ENCODE measurements at places on chromosomes 16 and 17. TPM values are rescaled to one million over a fixed set of nuclear protein-coding genes. Genes with fewer than 3 reads are reported as not detected.

The SEZ6L2 gene
- 18.4 TPM for total RNA-seq

The ZFPM1 gene
- 3.9 TPM for total RNA-seq

The MYCBPAP gene
- 0.59 TPM for total RNA-seq

The C17orf67 gene
- 0.78 TPM for total RNA-seq

Measured in smooth muscle cell of the umbilical artery (primary cell).